ENCODE measurements at places on chromosomes 1 and 21.

GRCh38 chr1:37622131-37622530, 12.6 kb downstream of the RSPO1 start:
- peaks cover 11% of the 10 kb centered on the region for H3K27me3 ChIP-seq
- no peaks in the 10 kb centered on the region for H3K36me3 ChIP-seq
- H3K27ac ChIP-seq, result no peak overlapping the region

DNA sequence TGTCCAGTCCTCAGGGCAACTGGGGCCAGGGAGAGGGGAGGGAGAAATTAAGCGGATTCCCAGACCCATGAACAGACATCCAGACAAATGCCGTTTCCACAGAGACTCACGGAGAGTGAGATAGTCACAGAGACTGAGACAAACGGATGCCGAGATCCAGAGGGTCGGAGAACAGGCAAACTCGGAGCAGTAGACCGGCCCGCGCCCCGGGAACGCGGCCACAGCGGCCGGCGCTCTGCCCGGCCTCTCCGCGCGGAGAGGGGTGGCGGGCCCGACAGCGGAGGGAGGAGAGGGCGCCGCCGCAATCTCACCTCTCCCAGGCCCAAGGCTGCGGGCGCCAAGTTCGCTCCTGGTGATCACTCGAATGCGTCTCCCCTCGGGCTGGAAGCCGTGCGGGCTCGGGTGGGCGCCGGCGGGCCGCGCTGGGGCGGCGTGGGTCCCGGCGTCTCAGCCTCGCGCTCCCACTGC, 831 bp upstream of the FOXD2 start:
- peak overlapping the region; percentile 58 for H3K4me3 ChIP-seq
- DNase-seq, result no peak
- peaks cover 27% of the 10 kb centered on the region for H3K4me1 ChIP-seq
- H3K27me3 ChIP-seq, result peaks cover 25% of the 10 kb centered on the region
- H3K36me3 ChIP-seq, result no peaks in the 10 kb centered on the region

DNA sequence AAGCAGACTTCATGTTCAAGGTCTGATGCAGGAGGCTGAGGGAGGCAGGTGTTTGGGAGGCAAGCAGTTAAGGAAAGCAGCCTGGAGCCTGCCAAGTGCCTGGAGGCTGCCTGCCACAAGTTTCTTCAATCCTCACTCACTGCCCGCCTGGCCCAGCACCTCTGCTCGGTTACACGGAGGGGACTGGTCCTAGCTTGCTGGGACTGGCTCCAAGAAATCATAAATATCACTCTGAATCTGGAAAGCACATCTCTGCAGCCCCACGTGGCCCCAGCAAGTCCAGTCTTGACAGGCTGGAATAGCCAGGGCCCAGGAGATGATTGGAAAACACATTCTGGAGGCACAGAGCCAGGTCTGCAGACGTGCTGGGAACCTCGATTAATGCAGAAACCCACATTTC, 83.9 kb downstream of the BCAR3 start:
- H3K27me3 ChIP-seq, result no peaks in the 10 kb centered on the region
- H3K4me1 ChIP-seq, result no peaks in the 10 kb centered on the region
- no peak for DNase-seq
- no peaks in the 10 kb centered on the region for H3K36me3 ChIP-seq

DNA sequence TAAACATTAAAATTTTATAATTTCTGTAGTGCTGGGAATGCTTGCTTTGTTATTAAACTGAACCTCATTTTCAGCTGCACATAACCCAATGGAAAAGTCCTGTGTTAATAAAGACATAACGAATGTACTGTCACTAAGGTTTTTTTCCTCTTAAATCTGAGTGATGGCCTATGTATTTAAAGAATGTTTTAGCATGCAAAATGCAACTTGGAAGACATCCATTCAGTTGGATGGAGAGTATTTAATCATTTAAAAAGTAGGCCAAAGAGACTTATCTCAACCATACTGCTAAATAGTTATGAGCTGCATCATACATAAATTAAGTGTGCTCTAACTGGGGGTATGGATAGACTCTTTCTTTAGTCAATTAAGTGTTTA, 48.5 kb downstream of the RWDD3 start:
- no peak overlapping the region for H3K4me3 ChIP-seq
- H3K27me3 ChIP-seq, result no peaks in the 10 kb centered on the region
- H3K4me1 ChIP-seq, result no peaks in the 10 kb centered on the region
- DNase-seq, result no peak

DNA sequence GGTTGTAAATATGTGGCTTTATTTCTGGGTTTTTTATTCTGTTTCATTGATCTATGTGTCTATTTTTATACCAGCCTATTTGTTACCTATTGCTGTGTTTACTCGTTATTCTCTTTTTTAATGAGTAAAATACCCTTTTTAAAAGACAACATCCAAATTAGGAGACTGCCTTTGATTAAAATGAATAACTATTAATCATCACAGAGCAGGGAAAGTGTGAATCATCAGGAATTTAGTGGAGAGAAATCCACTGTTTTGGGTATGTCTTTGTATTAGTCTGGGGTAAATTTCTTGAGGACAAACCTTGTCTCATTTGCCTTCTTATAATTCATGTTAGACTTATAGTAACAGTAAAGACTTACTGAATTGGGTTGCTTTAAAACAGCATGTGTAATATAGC, 12.1 kb downstream of the DISC1 start:
- H3K27ac ChIP-seq, result no peak overlapping the region
- no peaks in the 10 kb centered on the region for H3K27me3 ChIP-seq
- DNase-seq, result no peak
- H3K36me3 ChIP-seq, result no peaks in the 10 kb centered on the region
- H3K4me1 ChIP-seq, result no peaks in the 10 kb centered on the region

- no peak overlapping the region for H3K4me3 ChIP-seq
- H3K27me3 ChIP-seq, result peaks cover 5% of the 10 kb centered on the region
- H3K4me1 ChIP-seq, result no peaks in the 10 kb centered on the region
These were observed 113.6 kb upstream of the TMPRSS2 start for GRCh38 chr21:41621513-41621912.

GRCh38 chr21:35724156-35724555, 336.2 kb downstream of the SETD4 start:
- no peaks in the 10 kb centered on the region for H3K4me1 ChIP-seq
- no peak overlapping the region for H3K4me3 ChIP-seq
- DNase-seq, result no peak
- no peaks in the 10 kb centered on the region for H3K36me3 ChIP-seq
- H3K27ac ChIP-seq, result no peak overlapping the region

DNA sequence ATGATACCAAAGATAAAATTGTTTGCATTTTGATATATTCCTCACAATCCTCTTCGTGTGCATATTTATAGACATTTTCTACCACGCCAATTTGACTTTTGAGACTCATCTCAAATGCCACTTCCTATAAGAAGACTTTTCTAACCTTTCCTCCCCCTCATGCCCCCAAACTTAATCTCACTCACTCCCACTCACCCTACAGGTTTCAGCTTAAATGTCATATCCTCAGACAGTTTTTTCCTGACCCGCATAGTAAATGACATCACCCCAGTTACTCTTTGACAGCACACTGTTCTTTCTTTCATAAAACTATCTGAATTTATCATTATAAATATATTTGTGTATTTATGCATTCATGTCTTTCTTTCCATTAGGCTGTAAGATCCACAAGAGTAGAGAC, 29.6 kb upstream of the RGS8 start:
- H3K4me1 ChIP-seq, result peaks cover 9% of the 10 kb centered on the region
- H3K36me3 ChIP-seq, result no peaks in the 10 kb centered on the region
- H3K27me3 ChIP-seq, result no peaks in the 10 kb centered on the region

- no peak overlapping the region for H3K27ac ChIP-seq
- no peak overlapping the region for H3K4me3 ChIP-seq
- H3K36me3 ChIP-seq, result no peaks in the 10 kb centered on the region
- no peaks in the 10 kb centered on the region for H3K4me1 ChIP-seq
These were observed 19.6 kb upstream of the TCEA3 start for GRCh38 chr1:23444104-23444533.

- H3K27me3 ChIP-seq, result no peaks in the 10 kb centered on the region
- no peaks in the 10 kb centered on the region for H3K4me1 ChIP-seq
- no peak overlapping the region for H3K4me3 ChIP-seq
These were observed 61.9 kb upstream of the GJA5 start for GRCh38 chr1:147822292-147822691.

GRCh38 chr1:244496186-244496585, 35.1 kb downstream of the CATSPERE start:
- DNase-seq, result no peak
- no peaks in the 10 kb centered on the region for H3K36me3 ChIP-seq
- no peak overlapping the region for H3K27ac ChIP-seq
- H3K4me3 ChIP-seq, result no peak overlapping the region
- H3K27me3 ChIP-seq, result no peaks in the 10 kb centered on the region
- no peaks in the 10 kb centered on the region for H3K4me1 ChIP-seq

DNA sequence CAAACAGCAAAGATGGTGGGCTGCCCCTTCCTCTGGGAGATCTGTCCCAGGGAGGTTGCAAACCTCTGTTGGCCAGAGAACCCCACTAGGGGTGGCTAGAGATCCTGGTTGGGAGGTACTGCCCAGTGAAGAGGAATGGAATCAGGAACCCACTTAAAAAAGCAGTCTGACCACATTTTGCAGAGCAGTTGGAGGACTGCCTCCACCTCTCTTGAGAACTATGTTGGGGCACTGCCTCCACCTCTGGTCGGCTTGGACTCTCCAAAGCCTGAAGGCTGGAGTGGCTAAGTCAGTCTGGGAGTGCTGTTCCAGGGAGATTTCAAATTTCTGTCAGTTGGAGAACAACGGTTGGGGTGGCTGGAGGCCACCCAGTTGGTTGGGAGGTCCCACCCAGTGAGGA, 58.6 kb downstream of the TNFSF4 start:
- no peak overlapping the region for H3K4me3 ChIP-seq
- no peaks in the 10 kb centered on the region for H3K27me3 ChIP-seq
- H3K27ac ChIP-seq, result no peak overlapping the region

- no peak for DNase-seq
- H3K27me3 ChIP-seq, result no peaks in the 10 kb centered on the region
- H3K27ac ChIP-seq, result no peak overlapping the region
- peaks cover 6% of the 10 kb centered on the region for H3K36me3 ChIP-seq
These were observed 24.7 kb downstream of the NPHP4 start for GRCh38 chr1:5967351-5968160.

DNA sequence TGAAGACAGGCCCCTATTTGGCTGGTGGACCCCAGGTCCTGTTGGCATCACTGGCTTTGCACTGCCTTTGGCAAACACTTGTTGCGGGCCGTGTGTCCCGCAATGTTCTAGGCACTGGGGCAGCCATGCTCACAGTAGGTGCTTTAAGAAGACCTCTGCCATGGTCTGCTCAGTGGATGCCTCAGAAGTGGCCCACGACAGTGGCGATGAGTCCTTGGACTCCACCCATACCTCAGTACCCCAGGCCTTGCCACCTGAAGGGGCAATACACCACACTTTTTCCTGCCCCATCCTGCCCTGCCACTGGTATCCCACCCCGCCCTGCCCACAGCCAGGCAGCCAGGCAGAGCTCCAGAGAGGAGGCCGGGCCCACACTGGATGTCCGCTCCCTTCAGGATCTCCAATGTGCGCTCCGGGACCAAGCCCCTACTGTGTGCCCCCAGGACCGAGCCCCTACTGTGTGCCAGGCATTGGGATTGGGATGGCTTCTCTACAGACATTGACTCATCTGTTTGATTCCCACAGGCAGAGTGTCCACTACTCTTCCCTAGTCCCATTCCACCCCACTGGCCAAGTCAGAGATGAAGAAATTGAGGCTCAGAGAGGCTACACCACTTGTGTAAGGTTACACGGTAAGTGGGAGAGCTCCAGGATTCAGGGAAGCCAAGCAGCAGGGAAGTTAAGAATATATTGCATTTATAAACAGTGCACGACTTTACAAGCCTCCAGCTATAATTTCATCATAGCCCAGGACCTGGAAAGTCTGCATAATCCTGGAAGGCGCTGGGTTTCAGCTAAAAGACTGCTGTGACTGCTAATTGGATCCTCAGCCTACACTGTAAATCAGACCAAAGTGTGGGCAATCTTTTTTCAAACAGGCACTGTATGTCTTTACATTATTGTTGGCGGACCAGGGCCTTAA, 101.6 kb downstream of the DMRTB1 start:
- H3K27ac ChIP-seq, result no peak overlapping the region
- no peak for DNase-seq
- H3K27me3 ChIP-seq, result peaks cover 11% of the 10 kb centered on the region
- H3K4me3 ChIP-seq, result no peak overlapping the region

GRCh38 chr1:60149251-60149650, 75.7 kb upstream of the C1orf87 start:
- DNase-seq, result no peak
- no peaks in the 10 kb centered on the region for H3K4me1 ChIP-seq
- no peaks in the 10 kb centered on the region for H3K27me3 ChIP-seq
- no peak overlapping the region for H3K27ac ChIP-seq
- H3K36me3 ChIP-seq, result no peaks in the 10 kb centered on the region
- H3K4me3 ChIP-seq, result no peak overlapping the region

DNA sequence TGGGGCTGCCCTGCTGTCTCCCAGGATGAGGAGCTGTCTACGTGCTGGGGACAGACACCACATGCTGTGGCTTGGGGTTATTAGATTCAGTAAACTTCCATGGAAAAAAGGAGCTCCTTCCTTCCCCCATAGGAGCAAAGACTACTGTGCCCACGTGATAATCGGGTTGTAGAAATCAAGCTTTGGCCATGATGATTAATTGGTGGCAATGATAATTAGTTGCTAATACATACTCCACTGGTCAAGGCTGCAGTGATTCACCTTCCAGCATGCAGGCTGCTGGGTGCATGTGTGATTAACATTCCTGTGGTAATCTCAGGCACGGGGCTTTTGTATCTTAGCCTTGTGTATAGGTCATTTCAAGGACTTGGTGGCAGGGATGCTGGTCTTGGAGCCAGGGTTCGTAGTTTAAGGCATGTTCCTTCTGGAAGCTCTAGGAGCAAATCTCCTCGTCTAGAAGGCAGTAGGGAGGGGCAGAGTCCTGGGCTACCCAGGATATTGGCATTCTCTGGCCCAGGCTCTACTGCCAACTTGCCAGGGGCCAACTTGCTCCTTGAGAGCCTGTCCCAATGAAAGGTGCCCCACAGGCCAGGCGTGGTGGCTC, 41.4 kb downstream of the TMCO4 start:
- no peaks in the 10 kb centered on the region for H3K27me3 ChIP-seq
- DNase-seq, result no peak
- H3K36me3 ChIP-seq, result peaks cover 23% of the 10 kb centered on the region
- no peaks in the 10 kb centered on the region for H3K4me1 ChIP-seq
- no peak overlapping the region for H3K27ac ChIP-seq

DNA sequence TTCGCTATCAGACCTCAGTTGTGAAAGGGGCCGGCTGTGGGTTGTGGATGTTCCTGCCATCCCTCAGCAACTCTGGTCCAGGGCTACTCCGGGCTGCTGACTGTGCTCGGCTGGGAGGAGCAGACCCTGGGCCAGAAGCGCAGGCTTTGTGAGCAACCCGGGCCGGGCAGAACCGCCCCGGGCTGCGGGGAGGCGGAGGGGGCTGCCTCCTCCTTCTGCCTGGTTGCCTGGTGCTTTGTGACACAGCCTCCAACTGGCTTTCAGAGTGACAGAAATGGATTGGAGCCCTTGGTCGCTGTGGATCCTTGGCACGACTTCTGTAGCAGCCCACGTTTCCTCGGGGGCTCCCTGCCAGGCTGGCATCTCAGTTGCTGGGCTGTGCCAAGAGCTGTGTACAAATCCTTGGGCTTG, 10.0 kb downstream of the DRAXIN start:
- H3K27ac ChIP-seq, result no peak overlapping the region
- no peaks in the 10 kb centered on the region for H3K4me1 ChIP-seq
- H3K27me3 ChIP-seq, result no peaks in the 10 kb centered on the region
- H3K4me3 ChIP-seq, result no peak overlapping the region
- DNase-seq, result no peak
